NCI-H2081 treated with DMSO at 0.1 percent for 48 hours (cell line): ENCODE measurements at places on chromosomes 1 and 21.

DNA sequence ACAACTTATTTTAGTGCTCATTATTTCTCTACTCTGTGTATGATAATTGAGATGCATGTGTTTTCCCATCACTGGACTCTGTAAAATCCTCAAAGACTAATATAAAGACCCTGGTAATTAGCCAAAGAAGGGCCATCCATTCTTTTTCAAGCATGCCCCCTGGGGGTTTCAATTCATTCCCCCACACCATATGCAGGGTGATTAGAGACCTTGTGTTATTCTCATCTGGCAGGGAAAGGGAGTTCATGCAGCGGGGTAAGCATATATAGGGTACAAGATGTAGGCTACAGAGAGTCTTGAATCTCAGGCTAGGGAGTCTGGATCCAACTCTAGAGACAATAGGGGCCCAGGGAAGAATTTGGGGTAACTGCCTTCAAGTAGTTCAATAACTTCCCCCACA is 166.5 kb downstream of the TNR start:
- no peak for DNase-seq

GRCh38 chr1:230334447-230334837 is 91.7 kb downstream of the PGBD5 start:
- DNase-seq: no peak

DNA sequence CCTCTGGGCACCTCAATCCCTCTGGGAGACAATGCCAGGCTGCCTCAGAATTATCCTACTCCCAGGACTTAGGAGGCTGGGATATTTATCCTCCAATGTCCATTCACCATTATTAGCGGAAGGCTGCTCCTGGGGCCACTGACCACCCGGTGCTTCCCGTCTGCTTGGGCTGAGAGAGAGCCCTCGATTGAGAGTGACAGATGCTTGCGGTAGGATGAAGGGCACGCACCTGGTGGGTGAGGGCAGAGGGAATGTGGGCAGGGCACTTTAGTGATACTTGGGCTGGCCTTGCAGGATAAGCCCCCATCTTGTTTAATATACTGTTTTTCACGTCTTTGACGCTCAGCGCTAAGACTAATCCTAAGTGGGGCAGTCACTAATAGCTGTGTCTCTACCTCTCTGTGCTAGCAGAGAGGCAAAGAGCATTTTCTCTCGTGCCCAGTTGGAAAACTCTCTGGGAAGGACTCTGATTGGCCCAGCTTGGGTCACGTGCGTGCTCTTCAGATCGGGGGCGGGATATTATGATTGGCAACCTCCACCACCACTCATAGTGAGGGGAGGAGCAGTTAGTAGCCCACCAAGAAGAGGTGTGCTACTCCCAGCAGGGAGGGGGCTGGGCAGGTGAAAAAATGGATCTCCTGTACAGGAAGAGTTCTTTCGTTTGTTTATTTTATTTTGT is 10.6 kb upstream of the PARS2 start:
- no peak for DNase-seq

DNA sequence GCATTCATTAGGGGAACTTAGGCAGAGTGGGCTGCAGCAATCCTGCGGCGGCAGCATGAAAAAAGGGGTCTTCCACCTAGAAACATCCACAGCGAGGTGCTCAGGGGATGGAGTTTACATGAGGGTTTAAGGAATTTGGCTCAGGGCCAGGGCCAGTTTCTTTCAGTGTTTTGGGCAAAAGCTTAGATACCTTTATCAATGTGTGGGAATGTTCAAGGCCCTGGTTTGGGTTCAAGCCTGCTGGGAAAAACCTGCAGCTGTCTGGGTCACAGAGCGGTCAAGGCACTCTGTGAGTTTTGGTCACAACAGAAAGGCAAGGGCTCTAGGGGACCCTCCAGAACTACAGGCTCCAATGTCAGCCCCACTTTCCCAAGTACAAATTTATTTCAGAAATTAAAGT is 230.3 kb downstream of the DISC1 start:
- no peak for DNase-seq

GRCh38 chr1:54081306-54082270 is 28.2 kb downstream of the TCEANC2 start:
- DNase-seq: no peak
